Activated T-cell treated with anti-CD3 and anti-CD28 coated beads, Interleukin-2, amount 50 U/mL, for 48 hours (primary cell): ENCODE measurements at places on chromosomes 2 and 18.
A peak's percentile ranks its signal among the peaks of the same experiment; 100 is the strongest.

- DNase-seq = no peak
Observed at GRCh38 chr2:170298115-170298514, 120.2 kb downstream of the MYO3B start.

DNA sequence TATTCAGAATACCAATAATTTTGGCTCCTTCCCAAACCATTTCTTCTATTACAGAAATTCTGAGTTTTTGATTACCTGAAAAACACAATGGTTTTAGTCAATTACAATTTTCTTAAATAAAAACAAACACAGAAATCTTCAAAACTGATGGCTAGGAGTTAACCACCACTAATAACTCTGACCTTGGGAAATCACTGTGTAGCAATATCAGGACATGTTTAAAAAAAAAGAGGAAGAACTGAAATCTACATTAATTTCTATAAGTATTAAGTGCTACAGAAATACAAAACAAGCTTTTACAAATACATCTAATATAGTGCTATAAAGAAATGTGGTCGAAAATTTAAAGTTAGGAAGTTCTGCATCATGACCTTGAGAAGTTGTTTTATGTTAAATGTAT, 14.9 kb downstream of the L3MBTL4 start:
- DNase-seq = no peak

- DNase-seq = no peak
Observed at GRCh38 chr2:34201099-34201498, 602.0 kb upstream of the FAM98A start.

- DNase-seq = no peak
Observed at GRCh38 chr18:55549474-55550104, 38.4 kb downstream of the TCF4 start.

- DNase-seq = no peak
Observed at GRCh38 chr2:134132490-134132857, 121.4 kb upstream of the MGAT5 start.

GRCh38 chr2:199798831-199799580, 52.0 kb downstream of the FTCDNL1 start:
- DNase-seq = no peak

- DNase-seq = no peak
Observed at GRCh38 chr2:11480406-11480805, 14.4 kb upstream of the E2F6 start.

DNA sequence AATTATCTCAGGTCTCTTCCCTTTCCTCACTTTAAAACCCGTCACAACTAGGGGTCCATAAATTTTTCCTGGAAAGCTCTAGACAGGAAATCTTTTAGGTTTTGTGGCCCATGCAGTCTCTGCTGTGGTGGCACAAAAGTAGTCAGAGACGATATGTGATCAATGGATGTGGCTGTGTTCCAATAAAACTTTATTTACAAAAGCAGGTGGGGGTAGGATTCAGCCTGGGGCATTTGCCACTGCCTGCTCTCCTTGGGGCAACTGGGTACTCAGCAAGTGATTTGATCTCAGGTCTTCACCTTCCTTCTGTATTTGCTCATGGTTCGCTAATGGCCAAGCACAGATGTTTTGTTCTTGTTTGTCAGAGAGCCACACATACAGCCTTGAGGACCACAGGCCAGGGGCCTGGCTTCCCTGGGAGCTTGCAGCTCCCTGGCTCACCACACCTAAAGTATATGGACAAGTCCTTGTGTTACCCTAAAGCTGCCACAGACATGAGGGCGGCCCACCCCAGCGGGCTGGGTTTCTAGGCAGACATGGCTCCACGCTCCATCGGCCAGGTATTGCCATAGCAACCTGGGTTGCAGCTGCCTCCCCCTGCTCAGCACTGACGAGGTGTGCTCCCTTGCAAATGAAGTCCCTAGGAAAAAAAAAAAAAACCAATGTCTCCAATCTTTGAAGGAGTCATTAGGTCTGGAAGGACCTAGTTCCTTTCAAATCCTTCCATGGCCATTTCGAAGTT, 89.7 kb upstream of the YWHAQ start:
- no peak for DNase-seq

GRCh38 chr2:239365071-239365781, 35.6 kb downstream of the HDAC4 start:
- DNase-seq = no peak

DNA sequence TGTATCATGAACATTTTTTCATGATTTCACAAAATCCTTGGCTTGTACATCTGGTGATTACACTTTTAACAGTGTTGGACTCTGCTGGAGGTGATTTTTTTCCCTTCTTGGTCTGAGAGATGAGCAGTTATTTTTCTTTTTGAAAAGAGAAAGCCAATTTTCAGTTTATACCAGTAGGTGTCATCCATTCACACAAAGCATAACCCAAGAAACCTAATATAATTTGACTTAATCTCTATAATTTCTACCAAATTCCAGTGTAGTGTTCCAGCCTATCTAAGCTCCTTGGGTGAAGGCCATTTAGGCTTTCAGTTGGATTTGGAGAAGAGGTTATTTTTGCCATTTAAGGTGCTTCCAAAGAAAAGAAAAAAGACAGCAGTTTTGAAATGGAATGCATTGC, 7.7 kb upstream of the ICOS start:
- DNase-seq = no peak

DNA sequence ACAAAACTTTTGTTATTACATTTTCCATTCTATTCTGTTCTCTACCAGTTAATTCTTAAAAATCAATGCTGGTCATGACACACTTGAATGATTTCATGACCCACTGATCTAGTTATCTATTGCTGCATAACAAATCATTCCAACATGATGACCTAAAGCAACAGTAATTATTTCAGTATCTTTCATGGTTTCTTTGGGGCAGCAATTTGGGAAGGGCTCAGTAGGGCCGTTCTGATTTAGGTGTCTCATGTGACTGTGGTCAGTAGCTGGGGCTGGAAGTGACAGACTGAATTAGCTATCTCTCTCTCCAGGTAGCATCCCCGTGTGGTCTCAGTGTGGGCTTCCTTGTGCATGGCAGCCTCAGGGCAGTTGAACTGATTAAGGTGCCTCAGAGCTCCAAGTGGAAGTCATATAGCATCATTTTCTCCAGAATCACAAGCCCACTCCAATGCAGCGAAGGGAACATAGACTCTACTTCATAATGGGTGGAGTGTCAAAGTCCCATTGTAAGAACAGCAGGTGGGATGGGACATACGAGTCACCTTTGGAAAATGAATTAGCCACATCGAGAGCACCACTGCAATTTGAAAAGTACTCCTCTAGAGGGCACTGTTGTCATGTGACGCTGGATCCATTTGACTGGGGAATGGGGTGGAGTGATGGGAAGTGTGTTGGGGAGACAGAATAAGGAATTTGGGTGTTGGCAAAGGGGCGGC, 39.1 kb upstream of the FAM136A start:
- DNase-seq = peak; percentile 51

DNA sequence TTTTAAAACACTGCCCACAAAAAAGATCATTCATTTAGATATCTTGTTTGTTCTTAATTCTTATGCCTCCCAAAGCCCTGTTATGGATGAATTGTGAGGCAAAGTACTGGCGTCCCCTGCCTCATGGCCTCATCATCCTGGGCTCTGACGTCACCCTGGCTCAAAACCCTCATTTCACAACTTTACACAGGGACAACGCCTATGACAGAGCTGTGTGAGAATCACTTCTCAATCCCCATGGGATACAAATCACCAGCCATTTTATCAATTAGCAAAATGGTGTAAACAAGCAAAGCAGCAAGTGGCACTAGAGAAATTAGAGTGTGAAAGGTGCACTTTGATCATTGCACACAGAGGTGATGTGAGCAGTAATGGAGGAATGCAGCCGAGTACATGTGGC, 16.6 kb downstream of the FHOD3 start:
- no peak for DNase-seq

- no peak for DNase-seq
Observed at GRCh38 chr2:145740302-145740701, 1220.4 kb upstream of the ZEB2 start.

GRCh38 chr2:109173311-109174171, 44.5 kb downstream of the SH3RF3 start:
- DNase-seq = no peak

GRCh38 chr2:225766431-225766830, 366.9 kb downstream of the NYAP2 start:
- DNase-seq = no peak

DNA sequence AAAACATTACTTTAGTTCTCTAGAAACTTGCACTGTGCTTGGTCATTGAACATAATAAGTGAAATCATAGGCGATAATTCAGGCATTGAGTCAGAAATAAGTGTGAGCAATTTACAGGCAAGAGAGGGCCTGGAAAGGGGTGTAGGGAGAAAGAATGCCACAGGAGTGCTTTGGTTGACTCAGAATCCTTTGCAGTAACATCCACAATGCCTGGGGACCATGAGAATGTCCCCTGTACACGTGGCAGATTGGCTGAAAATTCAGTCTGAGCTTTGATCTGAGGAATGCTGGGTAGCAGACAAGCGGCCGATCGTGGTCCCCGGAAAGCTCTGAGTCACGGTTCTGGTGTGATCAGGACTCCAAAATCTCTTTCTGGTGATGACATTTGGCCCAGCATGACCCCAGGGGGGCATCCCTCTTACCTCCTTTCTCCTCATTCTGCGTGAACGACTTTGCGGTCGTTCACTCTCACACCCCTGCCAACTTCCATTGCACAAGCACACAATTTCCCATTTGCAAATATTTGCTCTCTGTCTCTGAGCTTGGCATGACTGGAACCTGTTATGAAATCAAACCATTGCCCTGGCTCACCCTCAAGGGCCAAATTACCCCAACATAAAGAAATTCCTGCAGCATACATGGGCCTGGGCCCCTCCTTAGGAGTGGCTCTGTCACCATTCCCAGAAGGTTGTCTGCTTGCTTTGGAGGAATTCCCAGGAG, 305.0 kb upstream of the EPAS1 start:
- no peak for DNase-seq

DNA sequence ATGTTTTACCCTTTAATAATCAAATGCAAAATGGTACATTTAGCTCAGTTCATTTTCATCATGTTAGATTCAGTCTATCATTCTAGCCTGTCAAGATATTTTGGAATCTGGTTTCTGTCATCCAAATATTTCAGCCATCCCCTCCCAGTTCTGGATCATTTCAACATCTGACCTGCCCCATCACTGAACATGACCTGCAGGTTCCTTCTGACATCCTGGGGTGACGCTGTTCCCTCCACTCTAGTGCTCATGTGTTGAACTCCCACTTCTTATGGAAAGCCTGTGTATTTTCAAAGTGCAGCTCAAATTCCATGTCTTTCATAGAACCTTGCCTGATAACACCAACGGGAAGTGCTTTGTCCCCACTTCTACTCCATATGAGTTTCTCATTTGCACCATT, 320.0 kb upstream of the TNP1 start:
- DNase-seq = no peak

GRCh38 chr18:13581496-13582177, 144.7 kb downstream of the FAM210A start:
- no peak for DNase-seq

DNA sequence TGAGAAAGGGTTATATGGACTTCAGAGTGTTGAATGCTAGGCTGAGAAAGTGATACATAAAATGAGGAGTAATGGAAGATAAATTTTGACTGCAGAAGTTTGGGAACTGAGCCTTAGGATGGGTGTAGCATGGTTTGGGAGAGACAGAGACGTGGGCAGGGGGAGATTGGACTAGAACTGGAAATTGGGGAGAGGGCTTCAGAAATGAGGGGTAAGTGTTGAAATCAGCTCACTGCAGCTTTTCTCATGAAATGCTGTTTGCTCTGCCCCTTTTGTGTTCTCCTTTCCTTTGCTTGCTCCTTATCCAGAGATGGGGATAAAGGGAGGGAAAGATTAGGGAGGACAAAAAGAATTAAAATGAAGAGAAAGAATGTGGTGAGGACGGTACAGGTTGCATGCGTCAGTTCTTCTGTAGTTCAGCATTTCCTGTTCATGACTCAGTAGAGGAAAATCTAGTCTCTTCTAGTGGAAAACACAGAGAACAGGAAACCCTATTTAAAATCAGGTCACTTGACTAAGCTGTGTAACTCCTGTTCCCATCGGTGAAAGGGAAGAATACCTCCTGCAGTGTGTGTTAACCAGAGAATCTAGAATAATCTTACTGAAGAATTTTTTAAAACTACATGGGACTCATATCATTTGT, 105.6 kb downstream of the CRIM1 start:
- no peak for DNase-seq

DNA sequence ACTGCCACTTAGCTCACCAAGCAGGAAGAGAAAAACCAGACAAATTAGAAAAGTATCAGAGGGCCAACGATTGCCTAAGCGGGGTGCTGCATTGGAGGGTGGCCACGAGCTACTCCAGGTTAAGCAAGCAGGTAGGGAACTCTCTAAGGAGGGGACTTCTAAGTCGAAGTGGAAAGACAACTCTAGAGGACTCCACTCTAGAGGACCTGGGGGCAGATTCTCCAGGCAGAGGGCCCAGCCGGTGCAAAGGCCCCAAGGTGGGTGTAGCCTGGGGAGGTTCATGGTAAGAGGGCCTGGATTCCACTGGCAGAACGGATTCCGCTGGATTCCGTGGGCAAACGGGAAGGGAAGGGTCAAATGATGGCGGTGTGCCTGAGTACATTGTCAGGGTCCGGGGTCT, 12.7 kb downstream of the FBLN7 start:
- peak; percentile 4 for DNase-seq

- no peak for DNase-seq
Observed at GRCh38 chr2:120737340-120738101, 1.9 kb downstream of the GLI2 start.

GRCh38 chr2:68800027-68800401, 65.4 kb downstream of the ARHGAP25 start:
- no peak for DNase-seq

GRCh38 chr2:98654699-98655495, 46.5 kb downstream of the UNC50 start:
- no peak for DNase-seq

- no peak for DNase-seq
Observed at GRCh38 chr2:145095641-145096435, 575.9 kb upstream of the ZEB2 start.

GRCh38 chr2:206276169-206276942, 1.9 kb downstream of the ZDBF2 start:
- DNase-seq = no peak

DNA sequence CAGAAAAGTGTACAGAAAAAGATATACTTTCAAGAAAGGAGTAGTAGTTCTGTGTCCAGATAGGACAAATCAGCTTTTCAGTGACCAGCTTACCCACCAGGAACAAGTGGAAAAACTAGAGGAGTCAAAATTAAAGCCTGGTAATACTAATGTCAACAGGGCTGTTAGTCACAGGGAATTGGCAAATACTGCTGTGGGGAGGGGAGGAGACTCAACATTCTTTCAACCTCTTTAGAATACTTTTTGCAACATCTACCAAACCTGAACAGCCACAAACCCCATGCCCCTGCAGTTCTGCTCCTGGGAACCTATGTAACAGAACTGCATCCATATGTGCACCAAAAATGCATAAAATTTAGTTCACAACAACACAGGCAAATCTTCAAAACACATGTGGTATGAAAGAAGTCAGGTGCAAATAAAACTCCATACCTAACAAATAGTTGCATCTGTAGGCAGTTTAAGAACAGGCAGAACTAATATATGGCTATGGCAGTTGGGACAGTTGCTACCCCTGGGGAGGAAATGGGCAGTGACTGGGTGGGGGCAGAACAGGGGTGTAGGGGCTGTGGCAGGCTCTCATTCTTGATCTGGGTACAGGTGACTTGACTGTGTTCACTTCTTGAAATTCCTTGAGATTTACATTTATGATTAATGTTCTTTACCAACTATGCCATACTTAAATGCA, 9.7 kb downstream of the CMPK2 start:
- DNase-seq = no peak

GRCh38 chr2:12718711-12719399, 2.1 kb downstream of the TRIB2 start:
- peak; percentile 41 for DNase-seq

- no peak for DNase-seq
Observed at GRCh38 chr2:134231301-134231964, 22.4 kb upstream of the MGAT5 start.

GRCh38 chr18:36365836-36366775, 68.6 kb downstream of the FHOD3 start:
- no peak for DNase-seq
